ENCODE measurements at places on chromosomes 12 and 14.

- DNase-seq = no peak
Measured at GRCh38 chr12:9992296-9992695, 6.6 kb downstream of the CLEC1B start.

DNA sequence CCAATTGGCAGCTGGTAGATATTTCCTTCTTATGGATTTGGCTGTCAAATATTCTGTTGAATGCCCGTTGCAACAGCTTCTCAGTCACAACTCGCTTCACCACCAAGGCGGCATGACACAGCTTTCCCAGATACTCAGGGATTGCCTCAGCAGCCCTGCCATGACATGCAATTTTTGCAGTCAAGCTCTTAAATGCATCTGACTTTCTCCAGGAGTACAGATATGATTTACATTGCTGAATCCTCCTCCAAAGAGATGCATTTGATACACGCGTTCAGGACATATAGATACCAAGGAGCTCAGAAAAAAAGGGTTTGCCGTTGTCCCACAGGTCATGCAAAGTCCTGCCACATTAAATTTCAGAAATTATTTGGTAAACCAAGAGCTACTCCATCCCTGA, 6.5 kb downstream of the KRT5 start:
- no peak for DNase-seq

DNA sequence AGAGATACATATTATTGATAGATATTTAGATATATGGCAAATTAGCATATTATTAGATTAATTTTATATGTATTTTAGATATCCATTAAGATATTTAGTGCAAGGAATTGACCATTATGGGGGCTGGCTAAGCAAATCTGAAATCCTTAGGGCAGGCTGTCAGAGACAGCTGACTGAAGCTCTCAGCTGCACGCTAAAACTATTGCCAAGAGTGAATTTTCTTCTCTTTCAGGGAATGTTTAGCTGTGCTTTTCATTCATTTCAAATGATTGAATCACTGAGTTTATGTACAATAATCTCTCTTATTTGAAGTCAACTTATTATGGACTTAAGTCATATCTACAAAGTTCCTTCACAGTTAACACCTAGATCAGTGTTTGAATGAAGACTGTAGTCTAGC, 566.5 kb downstream of the LRFN5 start:
- DNase-seq = no peak

DNA sequence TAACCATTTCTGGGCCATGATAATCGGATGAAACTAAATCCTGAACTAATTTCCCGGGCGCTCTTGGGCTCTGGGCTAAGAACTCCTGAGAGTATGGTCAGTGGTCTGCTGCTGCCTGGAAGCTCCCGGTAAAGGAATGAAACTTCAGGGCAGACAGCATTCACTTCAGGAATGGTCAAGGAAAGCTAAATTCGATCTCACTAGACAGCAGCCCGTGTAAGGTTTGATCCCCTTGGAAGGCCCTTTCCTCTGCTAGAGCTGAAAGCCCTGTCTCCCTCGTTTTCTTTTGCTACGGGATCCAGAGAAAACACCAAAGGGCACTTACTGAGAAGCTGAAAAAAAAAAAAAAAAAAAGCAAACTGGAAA, 680 bp downstream of the ASB8 start:
- DNase-seq = no peak

DNA sequence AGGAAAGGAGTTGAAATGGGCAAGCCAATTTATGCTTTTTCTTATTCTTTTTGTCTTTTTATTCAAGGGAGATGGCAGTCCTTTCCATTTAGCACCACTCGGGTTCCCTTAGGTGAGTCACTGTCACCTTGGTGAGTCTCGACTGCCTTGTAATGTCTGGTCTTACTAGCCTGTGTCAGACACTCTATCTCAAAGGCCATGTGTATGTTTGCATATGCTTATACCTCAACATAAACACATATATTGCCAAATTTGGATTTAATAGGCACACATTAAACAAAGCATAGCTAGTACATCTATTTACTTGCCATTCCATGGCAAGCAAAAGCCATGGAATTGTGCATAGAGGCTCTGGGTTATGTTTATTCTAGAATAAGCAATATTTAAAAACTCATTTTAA, 624.9 kb upstream of the FOXG1 start:
- DNase-seq = no peak

DNA sequence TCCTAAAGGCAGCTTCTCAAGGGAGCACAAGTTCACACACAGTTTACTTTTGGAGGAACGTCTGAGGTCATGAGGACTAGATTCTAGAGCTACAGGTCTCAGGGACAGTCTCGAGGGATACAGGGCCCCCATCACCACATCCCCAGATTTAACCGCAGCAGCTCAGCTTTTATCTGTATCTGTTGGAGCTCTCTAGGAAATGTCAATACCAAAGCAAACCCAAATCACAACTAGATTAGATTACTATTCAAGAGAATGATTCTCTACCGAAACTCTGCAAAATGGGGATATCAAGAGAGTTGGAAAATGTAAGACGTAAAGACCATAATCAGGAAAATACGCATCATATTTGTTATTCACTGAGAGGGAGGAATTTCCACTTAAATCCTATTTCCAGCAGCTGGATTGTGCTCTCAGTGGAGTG, 4.0 kb upstream of the MYRFL start:
- DNase-seq = no peak

DNA sequence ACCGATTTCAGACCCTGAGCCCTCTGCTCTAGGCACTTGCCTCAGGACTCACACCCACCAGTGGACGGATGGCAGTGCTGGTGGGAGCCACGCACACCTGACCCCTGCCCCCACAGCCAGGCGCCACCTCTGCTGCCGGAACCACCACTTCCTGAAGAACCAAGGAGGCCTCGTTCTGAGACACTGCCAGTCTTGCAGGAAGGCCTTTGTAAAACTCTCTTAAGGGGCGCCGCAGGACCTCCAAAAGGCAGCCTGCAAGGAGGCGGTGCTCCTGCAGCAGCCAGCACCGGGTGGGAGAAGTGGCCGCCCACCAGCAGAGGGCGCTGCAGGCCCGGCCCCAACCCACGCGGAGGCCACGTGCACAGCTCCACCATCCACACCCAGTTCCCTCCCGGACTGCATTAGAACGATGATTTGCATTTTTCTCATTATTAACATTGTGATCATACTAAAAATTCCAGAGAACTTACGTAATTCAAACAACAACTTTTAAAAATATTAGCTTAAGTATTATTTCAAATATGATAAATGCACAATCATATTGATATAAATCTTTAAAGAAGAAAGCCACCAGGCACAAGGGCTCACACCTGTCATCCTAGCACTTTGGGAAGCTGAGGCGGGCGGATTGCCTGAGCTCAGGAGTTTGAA, 12.8 kb downstream of the STX2 start:
- peak; percentile 81 for DNase-seq

DNA sequence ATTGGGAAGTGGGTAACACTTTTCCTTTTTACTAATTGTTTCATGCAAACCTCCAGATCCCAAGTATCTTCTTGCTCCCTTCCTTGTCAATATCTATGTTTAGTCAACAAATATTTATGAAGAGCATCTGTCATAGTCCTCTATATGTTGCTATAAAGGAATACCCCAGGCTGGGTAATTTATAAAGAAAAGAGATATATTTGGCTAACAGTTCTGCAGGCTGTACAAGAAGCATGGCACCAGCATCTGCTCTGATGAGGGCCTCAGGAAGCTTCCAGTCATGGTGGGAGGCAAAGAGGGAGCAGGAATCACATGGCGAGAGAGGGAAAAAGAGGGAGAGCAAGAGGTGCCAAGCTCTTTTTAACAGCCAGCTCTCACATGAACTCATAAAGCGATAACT, 4.6 kb downstream of the KIF5A start:
- no peak for DNase-seq

DNA sequence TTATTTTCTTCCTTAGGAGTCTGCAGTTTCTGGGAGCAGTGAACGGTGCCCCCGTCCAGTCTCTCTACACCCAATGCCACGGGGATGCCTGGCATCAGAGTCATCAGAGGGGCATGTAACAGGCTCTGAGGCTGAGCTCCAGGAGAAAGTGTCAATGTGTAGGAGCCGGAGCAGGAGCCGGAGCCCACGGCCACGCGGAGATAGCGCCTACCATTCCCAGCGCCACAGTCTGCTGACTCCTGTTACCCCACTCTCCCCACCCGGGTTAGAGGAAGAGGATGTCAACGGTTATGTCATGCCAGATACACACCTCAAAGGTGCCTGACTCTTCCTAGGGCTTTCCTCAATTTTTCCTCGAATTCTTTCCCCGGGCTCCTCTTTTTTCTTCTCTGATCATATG, 3.3 kb upstream of the PA2G4 start:
- no peak for DNase-seq

GRCh38 chr12:7035463-7035862, 17.2 kb upstream of the LPCAT3 start:
- DNase-seq = no peak

- no peak for DNase-seq
Measured at GRCh38 chr14:92413379-92413778, 90.4 kb downstream of the SLC24A4 start.

DNA sequence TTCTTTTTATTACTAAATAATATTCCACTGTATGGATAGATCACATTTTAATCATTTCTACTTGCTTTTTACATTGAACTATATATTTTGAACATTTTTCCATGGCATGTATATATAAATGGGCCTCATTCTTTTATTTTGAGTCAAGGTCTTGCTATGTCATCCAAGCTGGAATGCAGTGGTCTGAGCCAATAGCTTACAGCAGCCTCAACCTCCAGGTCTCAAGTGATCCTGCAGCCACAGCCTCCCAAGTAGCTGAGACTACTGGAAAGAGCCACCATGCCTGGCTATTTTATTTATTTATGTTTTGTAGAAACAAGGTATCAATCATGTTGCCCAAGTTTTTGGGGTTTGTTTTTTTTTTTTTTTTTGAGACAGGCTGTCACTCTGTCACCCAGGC, 7.6 kb downstream of the FCF1 start:
- DNase-seq = no peak

DNA sequence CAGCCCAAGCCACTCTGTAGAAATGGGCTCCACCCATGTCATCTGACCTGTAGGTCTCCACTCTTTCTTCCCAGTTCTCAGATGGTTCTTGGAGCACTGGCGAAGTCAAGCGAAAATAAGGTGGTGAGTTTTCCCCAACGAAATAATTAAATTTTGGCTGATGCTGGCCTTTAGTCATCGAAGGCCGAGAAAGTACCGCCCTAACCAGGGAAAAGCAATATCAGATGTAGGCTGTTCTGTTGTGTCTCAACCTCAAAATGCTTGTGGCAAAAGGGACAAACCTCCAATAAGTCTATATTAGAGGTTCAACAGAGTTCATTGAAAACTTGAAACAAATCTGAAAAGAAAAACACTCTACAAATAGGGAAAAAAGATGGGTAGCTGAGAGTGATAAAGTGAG, 48.6 kb upstream of the BCAT1 start:
- DNase-seq = no peak

DNA sequence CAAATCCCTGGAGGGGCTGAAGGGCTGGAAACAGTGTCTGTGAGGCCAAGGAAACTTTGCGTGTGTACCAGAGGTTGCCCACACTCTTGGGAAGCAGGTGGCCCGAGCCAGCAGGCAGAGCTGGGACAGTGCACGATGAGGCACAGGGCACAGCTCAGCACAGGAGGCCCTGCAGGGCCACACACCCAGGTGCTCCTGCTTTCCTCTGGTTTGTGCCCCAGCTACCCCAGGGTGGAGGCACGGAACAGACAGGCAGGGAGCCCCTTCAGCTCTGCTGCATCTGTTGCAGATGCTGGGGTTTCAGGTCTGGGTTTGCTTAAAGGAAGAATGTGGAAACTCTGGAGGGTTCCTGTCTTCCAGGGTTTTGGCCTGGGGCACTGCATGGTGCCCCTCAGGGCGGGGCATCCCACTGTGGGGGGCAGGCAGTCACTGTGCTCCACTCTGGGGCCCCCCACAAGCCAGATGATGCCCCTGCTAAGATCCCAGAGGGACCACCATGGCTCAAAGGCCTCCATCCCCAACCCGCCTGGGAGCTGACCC, 8.6 kb downstream of the TMEM179 start:
- no peak for DNase-seq

DNA sequence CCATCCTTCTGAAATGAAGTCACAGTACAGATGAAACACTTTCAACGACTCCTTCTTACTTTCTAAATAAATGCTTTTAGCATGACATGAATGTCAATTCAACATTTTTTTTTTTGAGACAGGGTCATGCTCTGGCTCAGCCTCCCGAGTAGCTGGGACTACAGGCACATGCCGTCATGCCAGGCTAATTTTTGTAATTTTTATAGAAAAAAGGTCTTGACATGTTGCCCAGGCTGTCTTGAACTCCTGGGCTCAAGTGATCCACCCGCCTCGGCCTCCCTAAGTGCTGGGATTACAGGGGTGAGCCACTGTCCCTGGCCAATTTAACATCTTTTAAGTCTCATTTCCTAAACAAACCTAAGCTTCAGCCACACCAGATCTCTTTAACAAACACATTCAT, 16.4 kb downstream of the GALNT6 start:
- no peak for DNase-seq

DNA sequence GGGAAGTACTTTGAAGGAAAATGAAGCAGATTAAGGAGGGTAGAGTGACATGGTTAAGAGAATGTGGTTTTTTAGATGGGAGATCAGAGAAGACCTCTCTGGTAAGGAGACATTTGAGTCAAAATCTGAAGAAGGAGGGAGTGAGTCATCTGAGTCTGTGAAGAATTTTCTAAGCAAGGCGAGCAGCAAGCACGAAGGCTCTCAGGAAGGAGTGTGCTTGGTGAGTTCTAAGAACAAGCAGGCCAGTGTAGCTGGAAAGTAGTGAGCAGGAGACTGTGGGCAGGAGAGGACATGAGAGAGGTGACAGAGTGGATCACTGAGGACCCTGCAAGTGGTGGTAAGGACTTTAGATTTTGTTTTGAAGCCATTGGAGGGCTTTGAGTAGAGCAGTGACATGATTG, 76.3 kb upstream of the FUT8 start:
- peak; percentile 73 for DNase-seq

- DNase-seq = no peak
Measured at GRCh38 chr14:60722107-60722356, 2.1 kb downstream of the SIX4 start.

DNA sequence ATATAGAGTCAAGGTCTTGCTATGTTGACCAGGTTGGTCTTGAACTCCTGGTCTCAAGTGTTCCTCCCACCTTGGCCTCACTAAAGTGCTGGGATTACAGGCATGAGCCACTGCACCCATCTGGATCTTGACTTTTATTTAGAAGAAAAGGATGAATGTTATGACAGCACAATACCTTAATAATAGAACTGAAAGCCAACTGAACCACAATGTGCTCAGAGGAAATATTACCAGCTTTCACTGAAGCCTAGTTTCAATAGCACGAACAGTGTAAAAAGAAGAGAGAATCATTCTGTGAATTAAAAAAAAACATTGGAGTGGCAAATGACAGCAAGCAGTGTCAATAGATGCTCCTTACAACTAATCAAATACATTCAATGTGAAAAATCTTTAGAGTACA, 239.2 kb upstream of the RMST start:
- DNase-seq = no peak

- peak; percentile 51 for DNase-seq
Measured at GRCh38 chr12:131830335-131830913, 2.2 kb downstream of the MMP17 start.

DNA sequence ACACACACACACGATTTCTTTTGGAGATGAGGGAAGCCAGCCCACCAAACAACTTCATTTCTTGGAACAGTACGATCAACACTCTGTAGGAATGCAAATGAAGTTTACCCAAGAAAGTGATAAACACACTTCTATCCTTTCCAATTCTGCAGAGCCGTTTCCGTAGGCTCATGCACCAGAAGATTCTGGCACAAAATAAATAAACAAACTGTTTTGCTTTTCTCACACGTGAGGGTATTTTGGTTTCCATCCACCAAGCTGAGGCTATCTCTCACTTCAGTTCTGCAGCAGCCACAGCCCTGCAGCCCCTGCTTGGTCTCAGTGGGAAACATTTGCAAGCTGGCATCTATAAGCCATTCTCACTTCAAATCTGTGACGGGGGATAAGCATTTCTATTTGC, 15.3 kb upstream of the TSPAN11 start:
- DNase-seq = no peak
